ENCODE measurements at places on chromosomes 6 and 20.

GRCh38 chr6:19492636-19493405 lies 344.3 kb upstream of the ID4 start:
- no peak for DNase-seq

- DNase-seq, result no peak
These were observed 258.9 kb downstream of the KIF16B start for GRCh38 chr20:16314320-16314719.

DNA sequence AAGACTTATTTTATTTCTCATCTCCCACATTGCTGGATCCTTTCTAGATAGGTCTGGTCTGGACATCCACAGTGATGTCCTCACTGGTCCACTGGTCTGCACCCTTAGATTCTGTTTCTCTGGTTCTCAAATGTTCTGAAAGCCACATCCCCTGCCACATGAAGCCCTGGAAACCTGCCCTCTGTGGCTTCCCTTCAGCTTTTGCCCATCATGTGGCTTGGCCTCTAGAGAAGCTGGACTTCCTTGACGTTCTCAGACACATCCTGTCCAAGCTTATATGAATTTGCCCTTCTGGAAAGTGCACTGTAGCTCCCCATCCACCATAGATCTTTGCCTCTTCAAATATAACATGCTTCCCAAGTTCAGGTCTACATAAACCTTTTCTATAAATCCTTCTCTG lies 18.5 kb downstream of the CST4 start:
- DNase-seq, result no peak

GRCh38 chr6:1110941-1111349 lies 201.0 kb upstream of the FOXQ1 start:
- DNase-seq, result no peak

- DNase-seq, result no peak
These were observed 21.2 kb downstream of the AK9 start for GRCh38 chr6:109669811-109670210.

DNA sequence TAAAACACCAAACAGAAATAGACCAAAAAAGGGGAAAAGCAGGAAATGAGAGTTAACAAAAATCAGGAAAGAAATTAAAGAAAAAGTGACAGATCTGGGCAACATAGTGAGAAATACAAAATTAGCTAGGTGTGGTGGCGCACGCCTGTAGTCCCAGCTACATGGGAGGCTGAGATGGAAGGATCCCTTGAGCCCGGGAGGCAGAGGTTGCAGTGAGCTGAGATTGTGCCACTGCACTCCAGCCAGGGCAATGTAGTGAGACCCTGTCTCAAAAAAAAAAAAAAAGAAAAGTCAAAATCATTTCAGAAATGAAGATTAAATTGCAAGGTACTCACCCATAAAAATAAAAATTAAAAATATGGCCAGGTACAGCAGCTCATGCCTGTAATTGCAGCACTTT lies 13.0 kb upstream of the GRM4 start:
- no peak for DNase-seq

DNA sequence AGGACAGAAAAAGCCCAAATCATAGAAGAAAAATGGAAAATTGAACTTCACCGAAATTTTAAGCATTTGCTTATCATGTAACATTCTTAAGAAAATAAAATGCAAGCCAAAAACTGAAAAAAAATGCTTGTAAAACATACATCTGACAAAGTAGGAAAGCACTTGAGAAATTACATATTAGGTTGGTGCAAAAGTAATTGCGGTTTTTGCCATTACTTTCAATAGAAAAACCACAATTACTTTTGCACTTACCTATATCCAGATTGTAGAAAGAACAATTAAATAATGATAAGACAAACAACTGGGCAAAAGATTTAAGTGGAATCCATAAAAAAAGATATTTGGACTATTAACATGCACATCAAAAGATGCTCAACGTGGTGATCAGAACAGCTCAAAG lies 146.2 kb downstream of the TBXT start:
- DNase-seq, result no peak

GRCh38 chr20:58399926-58400325 lies 10.9 kb downstream of the VAPB start:
- DNase-seq, result no peak

- no peak for DNase-seq
These were observed 3.9 kb upstream of the LAMA5 start for GRCh38 chr20:62370807-62371587.

GRCh38 chr6:144922120-144922722 lies 637.1 kb downstream of the UTRN start:
- no peak for DNase-seq

GRCh38 chr20:635028-635892 lies 17.7 kb downstream of the SRXN1 start:
- DNase-seq, result no peak

- no peak for DNase-seq
These were observed 327.7 kb downstream of the CDC5L start for GRCh38 chr6:44715188-44715587.

- DNase-seq, result no peak
These were observed 661.3 kb downstream of the BCKDHB start for GRCh38 chr6:80767808-80768207.

DNA sequence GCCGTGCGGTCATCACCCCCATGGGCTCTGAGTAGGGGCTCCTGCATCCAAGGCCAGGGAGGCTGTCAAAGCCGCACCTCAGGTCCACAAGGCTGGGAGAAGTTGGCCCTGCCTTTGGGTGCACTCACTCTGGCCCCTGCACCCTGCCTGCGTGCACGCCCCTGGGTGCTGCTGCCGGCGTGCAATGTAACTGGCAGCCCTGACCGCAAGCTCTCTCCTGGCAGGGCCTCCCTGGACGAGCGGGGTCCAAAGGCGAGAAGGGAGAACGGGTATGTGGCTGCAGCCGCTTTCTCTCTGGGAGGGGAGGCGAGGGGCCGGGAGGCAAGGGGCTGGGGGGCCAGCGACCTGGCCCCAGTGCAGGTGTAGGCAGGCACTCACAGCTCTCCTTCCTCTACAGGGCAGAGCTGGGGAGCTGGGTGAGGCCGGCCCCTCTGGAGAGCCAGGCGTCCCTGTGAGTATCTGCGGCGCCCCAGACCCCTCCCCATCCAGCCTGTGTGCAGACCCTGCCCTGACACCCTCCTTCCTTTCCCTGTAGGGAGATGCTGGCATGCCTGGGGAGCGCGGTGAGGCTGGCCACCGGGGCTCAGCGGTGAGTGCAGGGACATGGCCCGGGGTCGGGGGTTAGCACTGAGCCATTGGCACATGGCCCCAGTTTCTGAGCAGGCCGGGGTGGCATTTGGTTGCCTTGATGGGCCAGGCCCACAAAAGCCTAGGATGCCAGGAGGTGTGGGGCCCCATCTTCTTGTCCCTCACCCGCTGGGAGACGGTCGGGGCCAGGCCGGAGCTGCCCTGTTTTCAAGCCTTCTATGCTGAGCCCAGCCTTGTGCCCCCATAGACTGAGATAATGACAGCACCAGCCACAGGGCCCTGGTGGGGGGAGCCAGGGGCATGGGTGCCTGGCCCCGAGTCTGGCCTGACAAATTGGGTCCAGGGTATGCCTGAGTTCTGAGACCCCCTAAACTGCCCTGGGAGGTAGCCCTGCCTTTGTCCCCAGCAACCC lies 12.7 kb downstream of the COL9A3 start:
- no peak for DNase-seq

GRCh38 chr20:8367689-8368088 lies 235.6 kb downstream of the PLCB1 start:
- DNase-seq, result no peak

GRCh38 chr6:4511641-4512020 lies 264.6 kb upstream of the CDYL start:
- no peak for DNase-seq

GRCh38 chr6:163490826-163491577 lies 76.5 kb downstream of the QKI start:
- DNase-seq, result peak; percentile 13

GRCh38 chr6:167965592-167966539 lies 31.6 kb upstream of the KIF25 start:
- no peak for DNase-seq

DNA sequence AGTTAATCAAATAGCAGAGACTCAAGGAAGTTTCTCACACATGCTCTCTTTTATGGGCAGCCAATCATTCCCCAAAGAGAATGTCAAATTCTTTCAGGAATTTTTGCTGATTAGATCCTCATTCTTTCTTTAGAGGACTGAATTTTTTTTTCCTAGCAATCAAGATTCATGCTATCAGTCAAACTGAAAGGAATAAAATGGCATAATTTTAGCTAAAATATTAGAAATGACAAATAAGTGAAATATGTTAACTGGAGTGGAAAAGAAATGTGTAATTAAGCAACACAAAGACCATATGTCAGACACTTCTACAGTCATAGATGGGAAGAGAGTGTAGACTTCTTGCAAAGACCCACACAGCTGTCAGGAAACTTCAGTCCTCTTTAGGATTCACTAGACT lies 242.3 kb upstream of the RNF217 start:
- no peak for DNase-seq

GRCh38 chr20:16926626-16927430 lies 178.7 kb downstream of the OTOR start:
- no peak for DNase-seq

DNA sequence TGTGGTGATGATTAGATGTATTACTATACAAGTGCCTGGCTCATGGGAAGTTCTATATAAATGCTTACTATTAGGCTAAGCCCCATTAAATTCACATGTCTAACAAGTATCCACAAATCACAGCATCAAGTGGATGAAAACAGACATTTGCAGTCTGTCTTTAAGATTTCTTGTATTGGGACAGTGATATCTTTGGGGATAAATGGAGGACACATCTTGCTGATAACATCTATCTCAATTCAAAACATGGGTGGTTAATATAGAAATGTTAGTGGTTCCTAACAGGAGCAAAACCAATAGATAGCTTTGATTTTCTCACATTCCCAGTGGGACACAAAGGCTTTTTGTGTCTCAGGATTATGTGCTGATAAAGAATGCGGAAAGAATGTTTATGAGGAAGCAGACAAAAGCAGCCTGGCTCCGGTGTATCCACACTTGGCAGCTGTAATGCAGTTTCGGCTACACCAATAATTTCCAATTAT lies 29.3 kb downstream of the PTPRK start:
- DNase-seq, result no peak

GRCh38 chr20:58753922-58754551 lies 61.4 kb downstream of the NPEPL1 start:
- DNase-seq, result no peak

- no peak for DNase-seq
These were observed 15.4 kb downstream of the PNPLA1 start for GRCh38 chr6:36285187-36285671.

GRCh38 chr20:33676121-33676520 lies 1.9 kb upstream of the NECAB3 start:
- DNase-seq, result no peak

DNA sequence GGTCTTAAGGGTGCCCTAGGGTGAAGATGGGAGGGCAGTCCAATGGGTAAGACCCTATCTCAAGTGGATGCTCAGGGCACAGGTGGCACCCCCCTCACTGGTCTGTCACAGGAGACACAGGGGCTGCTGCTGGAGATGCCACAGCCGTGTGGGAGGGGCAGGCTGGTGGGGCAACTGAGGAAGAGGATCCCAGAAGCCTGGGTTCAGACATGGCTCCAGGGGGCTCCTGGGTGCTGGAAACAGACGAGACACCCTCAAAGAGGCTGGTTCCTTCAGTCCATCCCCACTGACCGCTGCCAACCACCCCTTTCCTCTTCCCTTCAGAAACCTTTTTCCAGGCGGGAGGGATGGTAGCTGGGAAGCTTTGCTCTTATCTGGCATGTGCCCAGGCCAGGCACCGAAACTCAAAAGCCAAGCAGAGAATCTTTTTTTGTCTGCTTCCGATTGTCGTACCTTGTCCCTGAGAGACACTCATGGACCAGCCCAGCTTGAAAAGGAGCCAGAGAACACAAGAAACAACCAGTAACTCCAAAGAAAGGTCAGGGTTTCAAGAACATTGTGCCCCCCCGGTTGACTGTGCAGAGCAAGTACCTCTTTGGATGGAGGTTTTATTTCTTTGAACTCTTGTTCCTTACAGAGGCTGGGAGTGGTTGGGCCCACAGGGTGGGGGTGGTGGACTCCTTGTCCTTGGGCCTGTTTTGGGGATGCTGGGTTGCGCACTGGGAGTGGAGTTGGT lies 28.5 kb upstream of the EMILIN3 start:
- DNase-seq, result no peak

DNA sequence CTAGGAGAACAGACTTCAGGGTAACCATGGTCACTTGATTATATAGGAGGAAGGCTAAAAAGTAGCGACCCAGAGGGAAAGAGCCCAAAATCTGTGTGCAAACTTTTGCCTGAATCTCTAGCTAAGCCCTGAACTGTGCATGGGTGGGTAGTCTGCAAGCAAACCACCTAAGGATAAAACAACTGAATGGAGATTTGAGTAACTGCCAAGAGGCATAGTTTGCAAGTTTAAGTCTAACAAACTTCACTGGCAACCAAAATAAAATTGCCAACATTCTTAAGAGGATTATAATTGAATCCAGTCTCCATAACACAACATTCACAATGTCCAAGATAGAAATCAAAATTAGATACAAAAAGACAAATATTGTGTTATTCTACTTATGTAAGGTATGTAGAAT lies 192.0 kb upstream of the PLN start:
- DNase-seq, result no peak

DNA sequence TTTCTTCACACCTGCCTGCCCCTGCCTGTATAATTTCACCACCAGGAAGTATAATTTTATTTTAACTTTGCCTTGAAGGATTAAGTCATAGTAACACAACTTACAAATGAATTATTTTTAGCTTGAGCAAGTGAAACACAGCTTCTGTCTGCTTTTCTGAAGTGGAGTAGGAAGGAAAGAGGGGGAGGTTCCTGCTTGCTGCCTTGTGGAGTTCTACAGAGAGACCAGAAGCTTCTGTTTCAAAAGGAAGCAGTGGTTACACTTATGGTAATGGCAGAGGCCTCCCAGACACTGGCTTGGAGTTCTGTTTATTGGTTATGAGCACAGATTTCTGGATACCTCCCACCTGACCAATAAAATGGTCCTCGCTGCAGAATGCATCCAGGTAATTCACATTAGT lies 159.6 kb downstream of the TMEM200A start:
- DNase-seq, result no peak

- DNase-seq, result no peak
These were observed 77.4 kb upstream of the CEP162 start for GRCh38 chr6:84304881-84305280.

DNA sequence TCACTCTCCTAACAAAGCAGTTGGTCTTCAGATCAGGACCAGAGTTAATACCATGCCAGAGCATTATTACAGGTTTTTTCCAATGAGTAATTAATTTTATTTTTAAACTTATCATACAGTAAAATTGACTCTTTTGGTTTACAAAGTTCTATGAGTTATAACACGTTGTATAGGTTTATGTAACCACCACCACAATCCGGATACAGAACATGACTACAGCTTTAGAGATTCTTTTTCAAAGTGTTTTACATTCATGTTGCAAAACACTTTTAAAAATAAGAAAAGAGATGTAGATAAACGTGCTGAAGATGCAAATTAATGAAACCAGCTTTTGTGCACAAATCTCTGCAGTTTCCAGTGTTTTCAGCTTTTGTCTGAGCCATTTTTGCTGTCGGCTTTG lies 1.5 kb upstream of the TPBG start:
- no peak for DNase-seq

DNA sequence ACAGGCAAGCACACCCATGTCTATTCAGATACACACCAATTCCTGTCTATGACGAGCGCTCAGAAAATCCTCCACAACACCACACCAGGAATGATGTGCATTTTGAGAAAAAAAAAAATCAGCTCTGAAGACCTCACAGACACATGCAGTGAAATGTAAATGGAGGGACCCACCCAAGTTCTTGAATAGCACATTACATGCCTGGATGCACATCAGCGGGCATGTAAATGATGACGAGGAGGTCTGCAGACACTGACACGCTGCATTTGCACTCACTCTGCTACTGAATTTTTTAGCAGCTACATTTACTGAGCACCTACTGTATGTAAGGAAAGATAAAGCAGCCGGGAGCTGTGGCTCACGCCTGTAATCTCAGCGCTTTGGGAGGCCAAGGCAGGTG lies 14.7 kb downstream of the NRSN2 start:
- DNase-seq, result no peak
